ENCODE measurements at places on chromosomes 7 and 10.

GRCh38 chr7:71313553-71313952 is 181.6 kb downstream of the GALNT17 start:
- no peaks in the 10 kb centered on the region for H3K27me3 ChIP-seq
- H3K4me1 ChIP-seq: no peaks in the 10 kb centered on the region
- DNase-seq: no peak
- no peak overlapping the region for H3K4me3 ChIP-seq

DNA sequence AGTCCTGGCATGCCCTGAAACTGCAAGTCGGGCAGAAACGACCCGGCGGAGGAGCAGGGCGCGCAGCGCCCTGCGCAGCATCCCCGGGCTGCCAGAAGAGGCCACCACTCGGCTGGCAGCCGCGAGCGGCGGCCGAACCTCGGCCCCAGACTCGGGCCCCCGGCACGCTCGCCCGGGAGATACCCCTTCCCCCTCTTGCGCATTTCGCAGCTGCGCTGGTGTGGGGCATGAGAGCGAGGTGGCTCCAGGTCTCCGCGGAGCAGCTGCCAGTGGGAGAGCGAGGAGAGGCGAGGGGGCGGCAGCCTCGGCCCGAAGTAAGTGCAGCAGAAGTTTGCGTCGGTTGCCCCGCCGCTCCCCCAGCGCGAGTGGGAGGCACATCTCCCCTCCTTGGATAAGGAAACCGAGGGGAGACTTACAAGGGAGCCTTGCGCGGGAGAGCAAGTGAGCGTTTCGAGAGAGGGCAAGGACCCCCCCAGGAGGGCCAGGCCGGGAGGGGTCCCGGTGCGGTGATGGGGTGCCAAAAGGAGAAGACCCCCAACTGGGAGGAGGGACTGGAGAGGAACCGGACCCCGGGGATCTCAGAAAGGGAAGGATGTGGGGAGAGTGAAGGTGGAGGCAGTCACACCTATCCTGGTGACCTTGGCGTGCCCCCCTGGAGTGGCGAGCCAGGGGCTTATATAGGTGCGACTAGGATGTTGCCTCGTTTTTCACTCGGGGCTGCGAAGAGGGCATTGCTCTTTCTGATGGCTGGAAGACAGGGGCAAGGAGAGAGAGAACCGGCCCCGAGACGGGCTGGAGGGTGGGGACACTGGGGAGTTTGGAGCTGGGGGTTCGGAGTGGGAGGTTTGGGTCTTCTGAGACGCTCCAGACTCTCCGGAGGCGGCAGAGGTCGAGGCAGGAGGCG is 256.3 kb downstream of the OTUD1 start:
- peak overlapping the region; percentile 21 for H3K4me3 ChIP-seq
- DNase-seq: no peak
- no peaks in the 10 kb centered on the region for H3K36me3 ChIP-seq
- peaks cover 22% of the 10 kb centered on the region for H3K27me3 ChIP-seq
- H3K27ac ChIP-seq: no peak overlapping the region
- H3K4me1 ChIP-seq: peaks cover 27% of the 10 kb centered on the region

- peaks cover 22% of the 10 kb centered on the region for H3K27me3 ChIP-seq
- peaks cover 9% of the 10 kb centered on the region for H3K36me3 ChIP-seq
- peak; percentile 41 for DNase-seq
- H3K27ac ChIP-seq: peak overlapping the region; percentile 92
- H3K4me3 ChIP-seq: peak overlapping the region; percentile 75
Measured at GRCh38 chr7:70694434-70694970, 437.4 kb upstream of the GALNT17 start.

DNA sequence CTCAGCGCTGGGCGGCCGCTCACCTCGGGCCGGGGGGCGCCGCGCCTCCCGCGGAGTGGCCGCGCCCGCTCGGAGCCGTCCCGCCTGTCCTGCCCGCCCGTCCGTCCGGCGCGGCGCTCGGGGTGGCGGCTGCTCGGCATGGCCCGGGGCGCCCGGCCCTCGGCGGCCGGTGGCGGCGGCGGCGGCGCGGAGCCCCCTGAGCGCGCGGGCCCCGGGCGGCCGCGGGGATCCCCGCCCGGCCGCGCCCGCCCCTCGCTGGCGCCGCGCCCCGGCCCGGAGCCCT is 338 bp downstream of the SDK1 start:
- no peaks in the 10 kb centered on the region for H3K36me3 ChIP-seq
- H3K4me1 ChIP-seq: peaks cover 24% of the 10 kb centered on the region
- DNase-seq: no peak
- H3K27me3 ChIP-seq: peaks cover 6% of the 10 kb centered on the region

DNA sequence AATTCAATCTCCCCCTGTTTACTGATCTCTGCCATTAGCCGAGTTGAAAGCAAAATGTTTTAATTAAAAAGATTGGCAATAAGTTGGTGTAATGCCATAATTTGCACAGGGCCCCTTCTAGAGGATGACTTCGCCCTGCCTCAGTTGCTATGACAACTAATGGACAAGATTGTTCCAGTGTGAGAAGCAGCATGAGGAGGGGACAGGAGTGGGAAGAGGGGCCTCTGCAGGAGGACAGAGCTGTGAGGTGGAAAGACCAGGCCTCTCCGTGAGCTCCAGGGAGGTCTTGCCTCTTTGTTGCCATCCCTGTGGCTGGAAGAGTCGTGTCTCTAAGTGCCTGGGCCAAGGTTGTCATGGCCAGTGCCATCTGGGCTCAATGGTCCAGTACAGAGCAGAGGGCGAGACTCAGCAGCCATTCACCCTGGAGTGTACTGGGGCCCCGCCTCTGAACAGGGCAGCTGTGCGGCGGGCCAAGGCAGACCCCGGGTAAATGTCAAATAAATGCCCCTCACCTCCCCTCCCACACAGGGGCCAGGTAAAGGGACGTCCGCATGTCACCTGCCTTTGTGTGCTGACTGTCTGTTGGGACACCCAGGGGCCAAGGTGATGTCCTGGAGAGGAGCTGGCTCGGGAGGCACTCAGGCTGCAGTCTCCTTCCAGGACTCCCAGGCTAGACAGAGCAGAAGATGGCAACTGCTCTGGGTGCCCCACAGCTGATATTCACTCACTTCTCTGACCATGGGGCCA is 97.0 kb upstream of the RET start:
- H3K4me1 ChIP-seq: peaks cover 4% of the 10 kb centered on the region
- H3K27ac ChIP-seq: no peak overlapping the region
- no peak overlapping the region for H3K4me3 ChIP-seq
- no peaks in the 10 kb centered on the region for H3K36me3 ChIP-seq

GRCh38 chr7:155483868-155484325 is 26.0 kb downstream of the EN2 start:
- DNase-seq: peak; percentile 76
- no peaks in the 10 kb centered on the region for H3K36me3 ChIP-seq
- no peaks in the 10 kb centered on the region for H3K4me1 ChIP-seq
- H3K27ac ChIP-seq: no peak overlapping the region

GRCh38 chr7:46566097-46566774 is 645.2 kb upstream of the IGFBP3 start:
- no peak overlapping the region for H3K27ac ChIP-seq
- no peak for DNase-seq
- no peaks in the 10 kb centered on the region for H3K4me1 ChIP-seq
- H3K4me3 ChIP-seq: no peak overlapping the region
- H3K27me3 ChIP-seq: no peaks in the 10 kb centered on the region
- H3K36me3 ChIP-seq: no peaks in the 10 kb centered on the region

DNA sequence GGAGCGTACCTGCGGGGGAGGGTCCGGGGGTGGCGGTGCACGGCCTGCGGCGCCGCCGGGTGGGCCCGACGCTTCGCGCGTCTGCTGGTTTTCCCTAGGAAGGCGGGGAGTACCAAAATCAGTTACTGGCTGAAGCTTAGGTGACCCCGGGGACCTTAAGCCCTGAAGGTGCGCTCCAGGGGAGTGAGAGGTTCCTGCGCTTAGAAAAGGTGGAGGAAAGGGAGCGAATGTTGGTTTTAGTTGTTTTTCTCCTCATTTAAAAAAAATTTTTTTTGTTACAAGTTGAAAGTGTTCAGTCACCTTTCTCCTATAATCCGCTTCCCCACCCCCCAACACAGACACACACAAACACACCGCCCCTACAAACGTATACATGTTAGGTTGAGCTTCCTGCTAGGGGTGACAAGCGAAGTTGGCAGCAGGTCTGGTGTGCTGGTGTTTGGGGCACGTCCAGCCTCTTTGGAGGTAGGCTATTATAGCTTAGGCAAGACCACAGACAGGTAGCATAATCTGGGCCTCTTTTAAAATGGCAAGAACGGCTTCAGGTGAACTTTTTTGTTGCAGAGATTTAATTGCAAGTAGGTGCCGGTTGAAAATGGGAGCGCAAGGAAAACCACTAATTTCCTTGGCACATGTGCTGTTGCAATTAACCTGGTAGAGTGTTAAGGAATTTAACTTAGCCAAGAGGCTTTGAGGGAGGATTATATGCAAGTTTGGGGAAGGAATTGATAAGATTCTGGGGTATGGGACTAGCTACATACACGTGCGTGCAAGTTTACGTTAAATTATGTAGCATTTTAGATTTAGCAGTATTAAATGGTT is 945 bp downstream of the ADD3 start:
- H3K4me1 ChIP-seq: peaks cover 80% of the 10 kb centered on the region
- DNase-seq: peak; percentile 78

DNA sequence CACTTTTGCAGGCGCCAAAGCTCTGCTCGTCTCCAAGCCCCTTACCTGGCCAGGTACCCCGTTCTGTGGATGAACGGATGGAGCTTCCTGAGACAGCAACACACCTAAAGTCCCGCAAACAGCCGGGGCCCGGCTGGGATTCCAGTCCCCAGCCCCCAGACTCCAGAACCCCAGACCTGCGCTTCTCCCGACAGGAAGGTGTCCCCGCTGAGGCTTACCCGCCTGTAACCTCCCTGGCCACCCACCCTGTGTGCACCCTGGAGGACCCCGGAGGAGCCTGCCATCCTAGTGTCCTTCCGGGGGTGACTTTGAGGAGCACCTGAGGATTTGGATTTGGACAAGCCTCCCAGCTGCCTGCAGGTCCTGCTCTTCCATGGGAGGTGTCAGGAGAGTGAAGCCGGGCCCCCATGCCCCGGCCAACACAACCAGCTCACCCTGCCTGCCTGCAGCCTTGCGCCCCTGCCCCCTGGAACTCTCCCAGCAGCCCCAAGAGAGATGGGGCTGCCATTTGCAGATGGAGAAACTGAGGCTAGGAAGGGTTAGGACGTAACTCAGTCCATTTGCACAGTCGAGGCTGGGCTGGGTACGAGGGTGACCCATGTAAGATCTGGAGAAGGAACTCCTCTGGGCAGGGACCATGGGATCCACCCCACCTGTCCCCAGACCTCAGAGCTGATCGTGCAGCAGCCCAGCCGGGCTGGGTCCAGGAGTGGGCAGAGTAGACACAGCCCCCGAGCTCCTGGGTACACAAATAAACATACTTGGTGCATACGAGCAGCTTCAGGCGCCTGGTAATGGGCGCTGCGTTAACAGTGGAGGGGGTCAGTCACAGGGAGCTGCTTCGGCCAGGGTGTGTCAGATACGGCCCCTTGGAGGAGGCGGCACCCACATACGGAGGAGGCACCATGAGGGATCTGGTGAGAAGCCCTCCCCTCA is 31.9 kb downstream of the UNCX start:
- DNase-seq: no peak
- H3K27me3 ChIP-seq: peaks cover 11% of the 10 kb centered on the region
- no peaks in the 10 kb centered on the region for H3K36me3 ChIP-seq
- no peak overlapping the region for H3K27ac ChIP-seq
- H3K4me3 ChIP-seq: no peak overlapping the region
- peaks cover 7% of the 10 kb centered on the region for H3K4me1 ChIP-seq

GRCh38 chr10:7866176-7866575 is 47.9 kb downstream of the TAF3 start:
- no peaks in the 10 kb centered on the region for H3K4me1 ChIP-seq
- H3K4me3 ChIP-seq: no peak overlapping the region
- DNase-seq: no peak
- H3K36me3 ChIP-seq: no peaks in the 10 kb centered on the region

DNA sequence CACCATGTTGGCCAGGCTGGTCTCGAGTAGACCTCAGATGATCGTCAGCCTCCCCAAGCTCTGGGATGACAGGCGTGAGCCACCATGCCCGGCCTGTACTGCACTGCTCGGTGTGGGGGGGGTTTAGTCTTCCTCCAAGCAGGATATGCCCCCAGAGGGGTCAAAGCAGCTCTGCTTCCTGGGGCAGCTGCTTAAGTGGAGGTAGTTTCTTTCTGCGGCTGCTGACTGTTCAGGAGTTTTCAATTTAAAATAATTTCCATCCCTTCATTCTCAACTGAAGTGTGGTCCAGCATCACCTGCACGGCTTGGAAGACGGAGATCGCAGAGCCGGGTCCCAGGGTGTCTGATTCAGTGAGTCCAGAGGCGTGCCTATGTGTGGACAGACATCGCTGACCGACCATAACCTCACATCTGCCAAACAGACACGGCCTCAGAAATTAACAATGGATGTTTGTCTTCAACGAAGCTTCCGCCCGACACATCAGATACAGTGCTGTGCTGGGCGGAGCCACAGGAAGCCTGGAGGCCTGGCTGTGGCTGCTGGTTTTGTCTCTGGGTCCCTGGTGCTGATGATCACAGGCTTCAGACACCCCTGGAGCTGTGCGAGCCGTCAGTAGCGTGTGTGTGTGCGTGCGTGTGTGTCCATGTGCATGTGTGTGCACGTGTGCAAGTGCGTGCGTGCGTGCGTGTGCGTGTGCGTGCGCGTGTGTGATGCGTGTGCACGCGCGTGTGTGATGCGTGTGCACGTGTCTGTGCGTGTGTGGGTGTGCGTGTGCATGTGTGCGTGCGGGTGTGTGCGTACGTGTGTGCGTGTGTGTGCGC is 226.5 kb upstream of the PITRM1 start:
- no peak overlapping the region for H3K4me3 ChIP-seq
- H3K27ac ChIP-seq: no peak overlapping the region
- no peaks in the 10 kb centered on the region for H3K36me3 ChIP-seq

DNA sequence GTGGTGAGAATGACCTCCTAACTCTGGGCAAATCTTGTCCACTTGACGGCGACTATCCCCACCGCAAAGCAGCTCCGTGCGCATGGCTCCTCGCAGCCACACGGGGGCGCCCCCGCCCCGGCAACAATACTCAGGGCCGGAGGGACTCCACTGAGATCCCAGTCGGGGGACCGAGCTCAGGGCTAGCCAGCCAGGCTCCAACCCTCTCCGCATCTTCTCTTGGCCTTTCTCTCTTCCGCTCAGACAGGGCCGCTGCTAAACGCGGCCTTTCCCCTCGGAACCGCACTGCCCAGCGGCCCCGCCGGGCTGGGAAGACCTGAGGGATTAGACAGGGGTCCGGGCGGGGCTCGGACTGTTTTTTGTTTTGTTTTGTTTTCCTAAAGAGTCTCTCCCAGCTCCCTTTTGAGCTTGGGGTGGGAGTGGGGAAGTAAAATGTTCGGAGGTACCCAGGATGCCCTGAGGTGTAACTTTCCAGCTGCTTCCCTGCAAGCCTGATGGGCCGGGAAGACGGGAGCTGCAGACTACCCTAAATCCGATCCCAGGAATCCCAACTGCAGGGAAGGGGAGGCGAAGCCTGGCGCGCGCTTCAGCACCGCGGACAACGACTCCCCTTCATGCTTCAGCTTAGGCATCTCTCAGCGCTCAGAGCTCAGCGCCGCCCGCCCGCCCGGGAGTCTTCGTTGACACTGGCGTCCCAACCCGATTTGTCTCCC is 2.7 kb downstream of the KCNIP2 start:
- peak; percentile 94 for DNase-seq
- H3K36me3 ChIP-seq: peaks cover 12% of the 10 kb centered on the region
- no peaks in the 10 kb centered on the region for H3K27me3 ChIP-seq
- peak overlapping the region; percentile 51 for H3K4me3 ChIP-seq
- H3K27ac ChIP-seq: no peak overlapping the region

- no peak for DNase-seq
- peaks cover 30% of the 10 kb centered on the region for H3K4me1 ChIP-seq
- H3K4me3 ChIP-seq: no peak overlapping the region
- H3K27me3 ChIP-seq: no peaks in the 10 kb centered on the region
- H3K36me3 ChIP-seq: no peaks in the 10 kb centered on the region
- H3K27ac ChIP-seq: peak overlapping the region; percentile 68
Measured at GRCh38 chr7:28981161-28981465, 23.0 kb upstream of the TRIL start.

GRCh38 chr10:75201793-75202307 is 8.7 kb upstream of the VDAC2 start:
- DNase-seq: peak; percentile 27
- H3K36me3 ChIP-seq: no peaks in the 10 kb centered on the region
- H3K27ac ChIP-seq: peak overlapping the region; percentile 55
- H3K4me1 ChIP-seq: no peaks in the 10 kb centered on the region
- H3K27me3 ChIP-seq: no peaks in the 10 kb centered on the region
